ENCODE measurements at places on chromosomes 12 and 14. TPM values are rescaled to one million over a fixed set of nuclear protein-coding genes. Genes with fewer than 3 reads are reported as not detected.

The GPR135 gene
- 7.2 TPM for total RNA-seq

The TMEM263 gene
- total RNA-seq: 180 TPM

The BIN2 gene
- total RNA-seq: 4.6 TPM

The SLC5A8 gene
- total RNA-seq: 1.7 TPM

The CEBPE gene
- 6.0 TPM for total RNA-seq

The ISCA2 gene
- 42.4 TPM for total RNA-seq

The STAC3 gene
- total RNA-seq: not detected

The ESYT1 gene
- 66.4 TPM for total RNA-seq

The SYCP3 gene
- 5.5 TPM for total RNA-seq

The FLVCR2 gene
- total RNA-seq: 2.6 TPM

The SERPINA5 gene
- 0.24 TPM for total RNA-seq

The NKX2-1 gene
- total RNA-seq: 2.9 TPM

The DPF3 gene
- total RNA-seq: 4.6 TPM

The SMCO2 gene
- total RNA-seq: 14.2 TPM

The LARP4 gene
- total RNA-seq: 48.2 TPM

The NTS gene
- total RNA-seq: not detected

The DHRS7 gene
- 75.8 TPM for total RNA-seq

The SLCO1B3 gene
- 0.24 TPM for total RNA-seq

The SLCO1B1 gene
- not detected for total RNA-seq

The PPFIBP1 gene
- 68.9 TPM for total RNA-seq

The DPPA3 gene
- not detected for total RNA-seq

The MIP gene
- 2.9 TPM for total RNA-seq
